ENCODE measurements at places on chromosomes 1 and 21. TPM values are rescaled to one million over a fixed set of nuclear protein-coding genes. Genes with fewer than 3 reads are reported as not detected.

The CAMK1G gene
- total RNA-seq = 4.4 TPM

The DEDD gene
- 24.7 TPM for total RNA-seq

The NR1I3 gene
- not detected for total RNA-seq

The CELSR2 gene
- total RNA-seq = 40.8 TPM

The GNAT2 gene
- total RNA-seq = not detected

The C1orf210 gene
- not detected for total RNA-seq

The UMODL1 gene
- not detected for total RNA-seq

The HSD3B1 gene
- not detected for total RNA-seq

The GJA8 gene
- total RNA-seq = not detected

The TTLL10 gene
- 0.69 TPM for total RNA-seq

The ZFP69B gene
- 10.6 TPM for total RNA-seq

The CLIC6 gene
- total RNA-seq = 2.1 TPM

The OR2L5 gene
- 1.8 TPM for total RNA-seq

The UBE2U gene
- total RNA-seq = not detected

The ZYG11A gene
- 0.92 TPM for total RNA-seq

The FYB2 gene
- 3.9 TPM for total RNA-seq

The GNB1 gene
- total RNA-seq = 283 TPM

The PAQR6 gene
- total RNA-seq = 25.6 TPM

The FCGR3A gene
- total RNA-seq = 11.1 TPM

The CSMD2 gene
- total RNA-seq = 31.8 TPM

The OLIG2 gene
- 51.4 TPM for total RNA-seq

The RAVER2 gene
- total RNA-seq = 19.8 TPM

The HFM1 gene
- 28.8 TPM for total RNA-seq

The TEX38 gene
- total RNA-seq = not detected

The OR2T35 gene
- total RNA-seq = not detected

The TMCC2 gene
- 38.3 TPM for total RNA-seq

The LCE1B gene
- not detected for total RNA-seq

The TNNT2 gene
- not detected for total RNA-seq

The TTC22 gene
- 1.2 TPM for total RNA-seq

The SYF2 gene
- total RNA-seq = 36.9 TPM

The ETV3L gene
- total RNA-seq = 0.23 TPM
